ENCODE measurements at places on chromosomes 16 and 17.

DNA sequence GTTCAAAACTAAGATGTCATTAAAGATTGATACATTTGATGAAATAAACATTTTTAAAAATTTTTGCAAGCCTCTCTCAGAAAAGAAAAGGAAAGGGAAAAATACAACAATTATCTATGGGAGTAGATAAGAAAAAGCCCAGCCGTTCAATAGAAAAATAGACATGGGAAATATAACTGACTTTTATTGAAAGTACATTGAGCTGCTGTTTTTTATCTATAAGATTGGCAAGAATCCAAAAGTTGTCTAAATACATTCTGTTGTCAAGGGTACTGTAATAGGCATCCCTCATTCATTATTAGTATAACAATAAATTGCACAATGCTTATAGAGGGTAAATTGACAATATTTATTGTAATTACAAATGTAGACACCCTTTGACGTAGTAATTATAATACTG lies 38.4 kb upstream of the IRX6 start:
- no peak for DNase-seq

DNA sequence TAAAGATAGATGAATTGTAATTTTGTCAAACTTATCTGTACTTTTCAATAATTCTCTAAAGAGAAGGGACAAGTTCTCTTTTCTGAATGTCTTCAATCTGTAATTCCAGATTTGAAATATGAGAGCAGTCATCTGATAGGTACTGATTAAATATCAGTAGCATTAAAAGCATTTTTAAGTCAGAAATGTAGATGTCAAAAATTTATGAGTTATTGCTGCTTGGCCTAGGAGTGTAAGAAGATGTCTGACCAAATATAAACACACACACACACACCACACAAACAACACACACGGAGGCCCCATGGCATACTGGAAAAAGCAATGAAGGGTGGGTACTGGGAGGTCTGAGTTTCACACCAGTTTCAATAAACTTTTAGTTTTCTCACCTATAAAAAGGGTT lies 2.4 kb upstream of the TOB1 start:
- no peak for DNase-seq

- DNase-seq, result peak; percentile 73
Measured at GRCh38 chr17:44350733-44351226, 5.7 kb downstream of the GRN start.

GRCh38 chr16:25081702-25082101 lies 29.8 kb upstream of the LCMT1 start:
- DNase-seq, result no peak

DNA sequence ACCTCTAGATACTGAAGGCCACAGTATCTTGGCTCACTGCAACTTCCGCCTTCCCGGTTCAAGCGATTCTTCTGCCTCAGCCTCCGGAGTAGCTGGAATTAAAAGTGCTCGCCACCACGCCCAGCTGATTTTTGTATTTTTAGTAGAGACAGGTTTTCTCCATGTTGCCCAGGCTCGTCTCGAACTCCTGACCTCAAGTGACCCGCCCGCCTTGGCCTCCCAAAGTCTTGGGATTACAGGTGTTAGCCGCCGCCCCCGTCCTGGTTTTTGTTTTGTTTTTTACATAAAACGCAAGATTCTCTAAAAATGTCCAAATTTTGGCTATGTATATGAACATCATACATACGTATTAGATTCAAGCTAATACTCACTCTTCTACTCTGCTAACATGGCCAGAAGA lies 2.0 kb upstream of the GGNBP2 start:
- no peak for DNase-seq

DNA sequence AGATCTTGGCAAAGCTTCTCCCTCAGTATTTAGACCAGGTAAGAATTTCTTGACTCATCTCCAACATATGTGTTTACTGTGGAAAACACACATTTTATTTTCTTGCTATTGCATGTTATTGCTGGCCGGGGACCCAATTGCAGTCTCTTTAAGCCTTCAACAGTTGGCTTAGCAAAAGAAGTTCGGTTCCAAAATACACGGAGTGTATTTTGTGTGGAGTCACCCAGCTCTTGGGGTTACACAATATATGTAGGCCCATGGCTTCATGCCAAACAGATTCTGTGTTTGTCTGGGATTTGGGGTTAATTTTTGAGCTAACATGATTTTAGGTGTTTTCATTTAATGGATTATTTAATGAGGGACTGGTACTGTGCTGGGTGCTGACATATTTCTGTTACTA lies 4.0 kb downstream of the ALDH3A2 start:
- no peak for DNase-seq

- DNase-seq, result no peak
Measured at GRCh38 chr17:39848600-39848999, 15.5 kb downstream of the IKZF3 start.

DNA sequence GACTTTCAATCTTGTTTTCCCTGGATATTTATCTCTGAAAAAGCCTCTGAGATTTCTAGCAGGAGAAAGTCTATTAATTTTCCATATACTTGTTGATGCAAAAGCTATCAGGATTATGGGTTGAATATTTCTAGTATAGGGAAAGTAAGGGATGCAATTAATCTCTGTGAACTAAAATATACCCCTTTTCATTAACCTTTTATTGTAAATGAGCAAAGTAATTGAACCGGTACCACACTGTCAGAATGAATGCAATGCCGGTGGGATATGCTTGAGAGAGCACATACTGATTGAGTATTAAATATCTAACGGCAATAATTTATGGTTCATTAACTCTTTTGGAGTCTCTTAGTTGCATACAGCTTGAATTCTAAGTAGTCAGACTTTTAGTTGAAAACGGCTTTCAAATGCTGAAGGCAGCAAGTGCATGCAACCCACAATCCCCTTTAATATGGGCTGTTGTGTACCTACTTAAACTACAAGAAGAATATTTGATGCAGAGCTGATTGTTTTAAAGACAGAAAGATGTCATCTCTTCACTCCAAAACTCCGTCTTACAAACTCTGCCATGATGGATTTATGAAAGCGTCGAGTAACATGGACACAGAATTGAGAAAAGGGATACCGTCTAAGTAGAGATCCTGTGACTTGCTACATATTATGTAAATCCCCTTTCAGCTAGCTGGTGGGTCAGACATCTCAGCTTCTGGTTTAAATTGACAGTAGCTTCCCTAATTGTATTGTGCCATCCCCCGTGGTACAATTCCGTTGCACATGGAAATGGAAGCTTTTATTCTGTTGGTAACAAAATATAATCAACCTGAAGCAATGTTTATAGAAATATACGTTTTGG lies 141.3 kb upstream of the CDH8 start:
- no peak for DNase-seq

DNA sequence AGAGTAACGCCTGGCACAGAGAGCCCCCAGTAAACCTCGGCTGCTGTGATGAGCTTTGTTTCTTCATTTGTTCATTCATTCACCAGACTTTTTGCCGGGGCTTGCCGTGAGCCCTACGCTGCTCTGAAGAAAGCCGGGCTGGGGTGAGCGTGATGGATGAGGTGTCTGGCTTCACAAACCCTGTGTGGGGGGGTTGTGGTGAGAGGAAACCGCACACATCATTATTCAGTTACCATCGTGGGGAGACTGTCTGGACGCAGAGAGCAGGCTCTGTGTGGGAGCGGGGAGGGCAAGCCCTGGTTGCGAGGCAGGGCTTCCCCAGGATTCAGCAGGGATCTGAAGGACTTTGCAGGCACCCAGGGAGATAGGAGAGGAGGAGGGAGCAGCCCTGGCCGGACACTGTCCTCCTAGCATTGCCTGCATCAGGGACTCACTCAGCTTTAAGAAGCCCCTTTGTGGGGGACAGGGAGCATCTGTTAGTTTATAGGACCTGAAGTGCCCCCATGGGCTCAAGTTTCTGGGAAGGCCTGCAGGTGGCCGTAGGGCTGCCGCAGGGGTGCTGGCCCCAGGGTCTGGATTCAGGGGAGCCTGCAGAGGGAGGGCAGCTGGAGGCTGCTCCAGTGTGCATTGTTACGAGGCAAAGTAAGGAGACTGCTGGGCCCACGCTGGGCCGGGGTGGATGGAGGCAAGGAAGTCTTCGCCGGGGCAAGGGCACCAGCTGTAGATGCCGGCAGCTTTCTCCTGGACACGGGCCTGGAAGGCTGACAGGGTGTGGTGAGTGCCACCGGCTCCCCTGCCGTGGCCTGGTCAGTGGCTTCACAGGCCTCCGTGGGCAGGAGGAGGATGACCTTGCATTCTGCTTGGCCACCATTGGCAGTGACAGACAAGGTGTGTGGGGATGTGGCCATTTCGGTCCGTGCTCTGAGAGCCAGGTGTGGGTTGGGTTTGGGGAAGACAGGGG lies 334.5 kb downstream of the SEC14L1 start:
- no peak for DNase-seq

GRCh38 chr17:20263595-20263994 lies 203.7 kb downstream of the LGALS9B start:
- DNase-seq, result no peak

DNA sequence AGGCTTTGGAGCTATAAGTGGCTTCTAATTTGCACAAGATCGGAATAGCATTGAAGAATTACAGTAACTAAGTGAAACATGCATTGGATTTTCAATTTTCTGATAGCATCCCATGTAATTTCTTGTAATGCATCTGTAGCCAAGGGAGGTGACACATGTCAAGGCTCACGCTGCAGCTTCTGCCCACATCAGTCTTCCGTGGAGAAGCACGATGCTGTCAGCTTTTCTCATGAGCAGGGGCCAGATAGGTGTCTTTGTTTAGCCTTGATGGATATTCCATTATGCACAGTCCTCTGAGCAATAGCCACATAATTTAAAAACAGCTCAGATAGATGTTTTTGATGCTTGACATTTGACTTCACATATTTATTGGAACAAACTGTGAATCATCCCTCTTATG lies 1046.9 kb upstream of the EEF2KMT start:
- DNase-seq, result no peak

- DNase-seq, result peak; percentile 86
Measured at GRCh38 chr17:82330322-82331239, 3.0 kb downstream of the SECTM1 start.

- no peak for DNase-seq
Measured at GRCh38 chr16:14050291-14051027, 20.7 kb upstream of the MRTFB start.

GRCh38 chr17:82729479-82730260 lies 5.7 kb upstream of the FN3K start:
- no peak for DNase-seq

- no peak for DNase-seq
Measured at GRCh38 chr16:72055911-72056310, 1.6 kb downstream of the HP start.

DNA sequence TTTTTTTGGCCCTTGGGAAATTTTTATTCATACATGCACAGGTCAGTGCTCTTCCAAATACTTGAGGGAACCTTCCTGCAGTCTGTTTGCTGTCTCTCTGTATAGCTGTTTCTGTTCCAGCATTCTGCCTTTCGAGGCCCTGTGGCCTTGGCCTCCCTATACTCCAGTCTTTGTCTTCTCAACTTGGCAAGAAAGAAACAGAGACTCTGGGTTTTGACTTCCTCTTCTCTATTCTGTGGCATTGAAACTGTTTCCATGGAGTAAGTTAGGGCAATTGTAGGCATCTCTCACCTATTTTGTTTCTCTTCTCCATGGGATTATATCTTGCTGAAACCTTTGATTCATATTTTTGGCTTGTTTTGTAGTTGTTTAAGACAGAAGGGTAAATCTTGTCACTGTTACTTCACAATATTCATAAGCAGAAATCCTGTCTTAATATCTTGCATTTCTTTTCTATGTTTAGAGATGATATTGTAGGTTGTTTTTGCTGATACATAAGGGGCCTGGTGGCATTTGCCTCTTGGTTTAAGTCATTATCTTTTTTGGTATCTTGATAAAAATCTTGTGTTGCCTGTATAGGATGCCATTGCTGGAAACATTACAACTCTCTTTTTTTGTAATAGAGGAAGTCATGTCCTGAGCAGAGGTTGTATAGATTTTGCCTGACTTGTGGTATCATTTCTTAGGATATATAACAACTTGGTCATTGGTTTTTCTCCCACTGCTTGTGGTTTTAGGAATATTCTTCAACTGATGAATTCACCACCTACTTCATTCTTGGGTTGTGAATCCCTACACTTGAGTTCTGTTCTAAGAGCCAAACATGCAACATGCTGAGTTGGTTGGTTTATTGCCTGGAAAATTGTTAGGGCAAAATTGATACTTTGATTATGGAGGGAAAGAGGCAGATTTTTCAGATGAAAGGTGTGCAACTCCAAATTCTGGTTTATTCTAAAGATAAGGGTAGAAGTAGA lies 168.6 kb downstream of the FTO start:
- no peak for DNase-seq

DNA sequence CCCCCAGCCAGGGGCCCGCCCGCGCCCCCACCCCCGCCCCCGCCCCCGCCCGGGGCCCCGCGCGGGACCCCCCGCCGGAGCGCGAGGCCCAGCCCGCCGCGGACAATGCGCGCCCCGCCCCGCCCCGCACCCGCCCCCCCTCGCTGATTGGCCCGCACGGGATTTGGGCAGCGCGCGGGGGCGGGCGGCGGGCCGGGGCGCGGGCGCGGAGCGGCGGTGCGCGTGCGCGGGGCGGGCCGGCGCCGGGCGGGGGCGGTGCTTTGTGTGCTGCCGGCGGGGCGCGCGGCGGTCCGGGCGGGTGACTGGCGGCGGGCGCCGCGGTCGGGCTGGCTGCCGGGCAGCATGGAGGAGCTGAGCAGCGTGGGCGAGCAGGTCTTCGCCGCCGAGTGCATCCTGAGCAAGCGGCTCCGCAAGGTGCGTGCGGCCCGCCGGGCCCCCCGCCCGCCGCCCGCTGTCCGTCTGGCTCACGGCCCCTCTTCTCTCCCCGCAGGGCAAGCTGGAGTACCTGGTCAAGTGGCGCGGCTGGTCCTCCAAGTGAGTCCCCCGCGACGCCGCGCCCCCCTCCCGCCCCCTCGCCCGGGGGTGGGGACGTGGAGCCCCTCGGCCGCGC lies at the start of gene CBX2:
Gene CBX2, plus strand, starts transcription at position 255 of the 610 bp plus-strand sequence. Its CDS starts 88 bp downstream, at position 343.
- peak; percentile 88 for DNase-seq

DNA sequence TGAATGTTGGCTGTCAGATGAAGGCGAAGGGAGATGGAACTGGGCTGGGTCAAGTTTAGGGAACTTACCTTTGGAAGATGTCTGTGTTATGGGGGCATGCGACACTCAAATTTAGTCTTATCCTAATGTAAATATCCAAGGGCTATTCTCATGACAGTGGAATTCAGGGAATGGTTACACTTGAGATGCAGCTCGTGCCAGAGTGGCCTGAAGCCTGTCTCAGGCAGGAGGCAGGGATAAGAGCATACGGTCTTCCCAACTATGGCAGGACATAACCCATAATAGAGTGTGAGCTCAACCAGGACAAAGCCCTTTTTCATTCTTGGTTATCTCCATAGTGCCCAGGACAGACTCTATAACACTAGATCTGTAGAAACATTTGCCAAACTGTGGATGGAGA lies 393.3 kb upstream of the CDH11 start:
- DNase-seq, result no peak

GRCh38 chr16:89375021-89375420 lies 115.3 kb downstream of the ANKRD11 start:
- DNase-seq, result no peak

DNA sequence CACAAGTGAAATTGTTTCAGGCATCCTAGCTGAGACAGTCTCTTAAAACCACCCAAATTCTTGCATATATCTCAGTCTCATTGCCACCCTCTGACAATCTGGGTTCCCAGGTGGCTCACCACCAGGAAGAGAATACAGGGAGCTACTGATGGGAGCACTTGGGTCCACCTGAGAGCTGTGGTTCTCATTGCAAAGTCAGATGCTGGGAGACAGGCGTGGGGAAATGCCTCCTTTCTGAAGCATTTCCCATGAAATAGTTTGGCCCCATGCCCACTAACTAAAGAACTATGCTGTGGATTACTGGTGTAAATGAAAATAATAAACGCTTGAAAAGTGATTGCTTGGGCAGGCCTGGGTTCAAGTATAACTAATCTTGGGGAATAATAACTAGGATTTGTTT lies 70.3 kb downstream of the CMC2 start:
- no peak for DNase-seq

GRCh38 chr17:78718575-78719208 lies 63.4 kb downstream of the CYTH1 start:
- no peak for DNase-seq

GRCh38 chr16:82732461-82732860 lies 105.7 kb downstream of the CDH13 start:
- no peak for DNase-seq

All from femur (tissue), 1 donor.